ENCODE measurements at places on chromosomes 1 and 21.

DNA sequence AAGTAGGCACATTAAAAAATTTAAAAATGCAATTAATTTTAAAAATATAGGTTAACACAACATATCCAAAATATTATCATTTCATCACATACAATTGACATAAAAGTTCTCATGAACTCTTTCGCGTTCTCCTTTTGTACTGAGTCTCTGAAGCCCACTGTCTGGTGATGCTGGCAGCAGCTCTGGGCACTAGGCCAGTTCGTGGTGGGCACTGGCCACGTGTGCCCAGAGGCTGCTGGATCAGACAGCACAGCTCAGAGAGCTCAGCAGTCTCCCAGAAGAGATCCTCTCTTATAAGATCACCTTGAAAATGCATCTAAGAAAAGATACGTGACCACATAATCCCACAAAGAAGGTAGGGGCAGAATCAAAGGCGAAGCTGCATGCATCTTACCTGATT, 9.9 kb downstream of the CEP104 start:
- no peak for DNase-seq

- DNase-seq: no peak
Observed at GRCh38 chr21:45555251-45555556, 13.0 kb upstream of the SLC19A1 start.

DNA sequence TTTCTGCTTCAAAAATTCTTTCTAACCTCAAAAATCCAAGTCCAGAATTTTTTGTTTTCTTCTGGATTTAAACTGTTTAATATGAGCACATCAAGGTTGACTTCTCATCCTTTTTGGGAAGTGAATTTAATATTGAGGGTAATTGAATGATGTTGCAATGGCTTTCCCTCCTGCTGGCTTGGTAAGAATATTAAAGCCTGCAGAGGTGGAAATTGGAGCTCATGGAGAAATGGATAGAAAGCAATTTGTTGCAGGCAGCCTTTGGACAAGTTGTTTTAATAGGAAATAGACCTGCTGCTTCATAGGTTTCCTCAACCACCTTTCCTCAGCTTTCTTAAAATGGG, 124.7 kb downstream of the SYT2 start:
- no peak for DNase-seq

DNA sequence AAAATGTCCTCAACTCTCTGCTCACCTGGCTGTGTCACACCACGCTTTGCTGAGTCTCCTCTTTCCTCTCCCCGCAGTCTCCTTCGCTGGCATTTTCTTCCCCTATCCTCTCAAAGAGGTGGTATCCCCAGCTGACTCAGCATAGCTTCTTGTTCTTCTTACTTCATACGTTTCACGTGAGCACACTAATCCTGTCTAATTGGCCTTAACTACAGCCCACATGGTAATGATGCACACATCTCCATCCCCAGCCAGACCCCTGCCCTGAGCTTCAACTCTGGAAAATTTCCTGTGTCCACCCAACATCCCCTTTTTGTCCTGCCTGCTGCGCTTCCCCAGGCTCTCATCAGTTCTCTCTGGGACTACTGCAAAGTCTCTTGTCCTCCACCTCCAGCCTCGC, 169.8 kb downstream of the TTLL7 start:
- no peak for DNase-seq

DNA sequence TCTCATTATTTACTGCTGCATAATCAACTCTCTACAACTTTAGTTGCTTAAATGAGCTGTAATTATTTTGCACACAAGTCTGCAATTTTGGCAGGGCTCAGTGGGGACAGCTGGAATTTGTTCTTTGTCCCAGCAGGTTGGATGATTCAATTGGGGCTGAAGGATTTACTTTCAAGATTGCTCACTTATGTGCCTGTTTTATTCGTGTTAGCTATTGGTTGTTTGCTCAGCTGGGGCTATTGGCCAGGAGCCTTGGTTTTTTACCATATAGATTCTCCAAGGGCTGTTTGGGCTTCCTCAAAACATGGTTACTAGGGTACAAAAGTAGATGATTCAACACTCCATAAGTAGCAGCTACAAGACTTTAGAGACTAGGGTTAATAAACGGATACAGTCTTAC, 13.4 kb downstream of the OR10R2 start:
- no peak for DNase-seq
